Osteocyte (in vitro differentiated cells): ENCODE measurements at places on chromosomes 1 and 21.

DNA sequence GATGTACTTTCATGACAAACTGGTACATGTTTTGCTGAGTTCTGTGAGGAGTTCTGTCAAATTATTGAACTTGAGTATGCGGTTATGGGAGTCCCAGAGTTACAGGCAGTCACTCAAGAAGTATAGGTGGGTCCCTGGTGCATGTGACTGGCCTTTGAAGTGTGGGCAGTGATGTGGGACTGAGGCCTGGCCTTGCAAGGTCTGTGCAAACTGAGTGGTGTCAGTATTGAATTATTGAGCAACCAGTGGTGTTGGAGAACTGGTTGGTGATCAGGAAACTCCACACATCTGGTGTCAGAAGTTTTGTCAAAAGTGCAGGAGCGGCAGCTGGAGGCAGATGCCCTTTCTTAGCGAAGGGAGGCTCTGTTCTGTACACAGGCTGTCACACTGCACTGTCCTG, 5.2 kb downstream of the ZNF678 start:
- DNase-seq, result no peak

DNA sequence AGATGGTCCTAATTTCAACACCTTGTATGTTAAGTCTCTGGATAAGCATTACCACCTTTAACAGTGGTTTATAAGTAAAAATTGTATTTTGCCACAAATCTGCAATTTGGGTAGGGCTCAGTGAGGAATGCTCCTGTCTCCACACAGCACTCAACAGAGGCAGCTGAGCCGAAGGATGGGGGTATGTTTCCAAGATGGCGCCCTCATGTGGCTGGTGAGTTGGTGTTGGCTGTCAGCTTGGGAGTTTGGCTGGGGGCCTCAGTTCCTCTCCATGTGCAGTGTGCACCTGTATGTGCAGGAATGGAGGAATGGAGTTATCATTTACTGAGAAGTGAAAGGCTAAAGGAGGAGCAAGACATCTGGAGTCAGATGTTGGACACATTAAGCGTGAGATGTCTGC, 136.8 kb downstream of the GABPA start:
- no peak for DNase-seq

DNA sequence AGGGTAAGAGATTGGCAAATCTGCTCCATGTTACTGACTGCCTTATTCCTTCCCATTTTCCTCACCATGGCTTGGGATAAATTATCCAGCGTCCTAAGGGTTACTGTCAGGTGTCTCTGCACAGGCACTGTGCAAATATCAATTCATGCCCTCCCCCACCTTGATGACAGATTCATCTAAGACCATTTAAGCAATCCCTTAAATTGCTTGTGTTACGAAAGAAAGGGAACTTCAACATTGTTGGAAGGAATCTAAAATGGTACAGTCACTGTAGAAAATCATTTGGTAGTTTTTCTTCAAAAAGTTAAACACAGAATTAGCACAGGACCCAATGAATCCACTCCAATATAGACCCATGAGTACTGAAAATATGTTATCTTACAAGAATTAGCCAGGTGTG, 17.6 kb upstream of the MTARC2 start:
- no peak for DNase-seq

- no peak for DNase-seq
Observed at GRCh38 chr1:205976036-205976435, 27.2 kb downstream of the RAB7B start.

- no peak for DNase-seq
Observed at GRCh38 chr1:12567288-12567819, 50.7 kb downstream of the DHRS3 start.

GRCh38 chr1:87977145-87977544, 648.5 kb downstream of the LMO4 start:
- no peak for DNase-seq

- DNase-seq, result no peak
Observed at GRCh38 chr1:85473390-85473789, 8.4 kb upstream of the DDAH1 start.
